EL (cell line): ENCODE measurements at places on chromosomes 11 and 22.

- no peak for DNase-seq
Measured at GRCh38 chr11:65817312-65817834, 16.4 kb upstream of the SNX32 start.

DNA sequence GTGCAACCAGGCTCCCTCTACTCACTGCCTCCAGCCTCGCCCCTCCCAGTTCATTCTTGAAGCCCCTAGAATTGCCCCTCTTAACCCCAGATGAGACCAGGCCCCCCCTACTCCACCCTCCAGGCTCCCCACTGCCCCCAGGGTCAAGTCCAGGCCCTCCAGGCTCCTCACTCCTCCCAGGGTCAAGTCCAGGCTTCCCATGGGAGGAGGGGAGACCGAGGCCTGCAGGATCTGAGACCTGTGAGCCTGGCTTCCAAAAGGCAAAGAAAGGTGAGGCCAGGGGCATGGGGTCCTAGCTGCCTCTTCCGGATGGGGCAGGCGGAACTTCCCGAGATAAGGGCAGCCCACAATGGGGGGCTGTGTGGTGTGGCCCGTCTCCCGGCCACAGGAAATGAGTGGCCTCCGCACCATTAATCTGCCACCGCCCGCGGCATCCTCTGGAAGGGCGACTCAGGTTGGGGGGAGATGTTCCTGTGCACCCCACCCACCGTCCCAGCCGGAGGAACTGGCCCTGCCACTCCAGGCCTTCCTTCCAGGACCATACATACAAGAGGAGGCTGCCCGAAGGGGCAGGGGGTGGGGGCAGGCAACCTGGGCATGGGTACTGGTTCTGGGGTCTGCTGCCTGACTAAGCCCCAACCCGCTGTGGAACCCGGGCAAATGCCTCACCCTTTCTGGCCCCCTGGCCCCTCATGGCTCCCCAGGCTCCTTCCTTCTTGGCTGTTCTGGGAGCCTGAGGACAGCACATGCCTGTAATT is 35.1 kb upstream of the WNT11 start:
- DNase-seq: no peak

GRCh38 chr11:111376181-111376871 is 2.7 kb downstream of the POU2AF1 start:
- DNase-seq: no peak

- no peak for DNase-seq
Measured at GRCh38 chr11:112793416-112793815, 167.8 kb upstream of the NCAM1 start.

GRCh38 chr11:65920372-65920802 is 1.2 kb downstream of the DRAP1 start:
- DNase-seq: peak; percentile 26

GRCh38 chr11:118643995-118644345 is 35.5 kb downstream of the TREH start:
- no peak for DNase-seq

GRCh38 chr11:27963370-27963769 is 144.6 kb downstream of the KIF18A start:
- no peak for DNase-seq

DNA sequence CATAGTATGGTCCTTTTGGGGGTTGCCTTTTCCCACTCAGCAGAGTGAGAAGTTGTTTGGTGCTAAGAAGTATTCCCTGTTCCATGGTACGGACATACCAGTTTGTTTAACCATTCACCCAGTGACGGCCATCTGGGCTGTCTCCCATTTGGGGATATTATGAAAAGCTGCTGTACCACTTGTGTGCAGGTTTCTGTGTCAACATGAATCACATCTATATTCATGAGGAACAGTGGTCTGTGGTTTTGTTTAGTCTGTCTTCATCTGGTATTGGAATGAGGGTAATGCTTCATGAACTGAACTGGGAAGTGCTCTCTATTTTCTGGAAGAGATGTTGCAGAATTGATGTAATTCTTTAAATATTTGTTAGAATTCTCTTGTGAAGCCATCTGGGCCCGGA is 89.5 kb downstream of the TRMU start:
- peak; percentile 80 for DNase-seq

GRCh38 chr22:19061471-19062138 is 60.6 kb downstream of the DGCR2 start:
- DNase-seq: no peak

GRCh38 chr11:72352859-72353551 is 81.3 kb downstream of the CLPB start:
- DNase-seq: peak; percentile 86

- DNase-seq: peak; percentile 25
Measured at GRCh38 chr11:2166091-2166851, 5.3 kb upstream of the INS start.

DNA sequence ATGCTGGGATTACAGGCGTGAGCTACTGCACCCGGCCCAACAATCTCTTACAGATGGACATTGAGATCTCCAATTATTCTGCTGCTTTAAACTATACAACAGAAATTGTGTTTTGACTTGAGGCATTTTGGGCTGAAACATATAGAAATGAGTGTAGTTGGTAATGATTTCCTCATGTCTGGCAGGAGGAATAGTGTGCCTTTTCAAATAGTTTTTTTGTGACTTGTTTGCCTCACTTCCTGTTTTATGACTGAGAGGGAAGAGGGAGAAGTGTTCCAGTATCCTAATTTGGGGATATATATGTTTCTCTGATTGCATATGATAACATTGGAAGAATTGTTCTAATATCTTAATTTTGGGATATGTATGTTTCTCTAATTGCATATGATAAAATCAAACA is 40.2 kb downstream of the EP300 start:
- peak; percentile 6 for DNase-seq

GRCh38 chr11:21771097-21771496 is 421.8 kb upstream of the ANO5 start:
- no peak for DNase-seq

DNA sequence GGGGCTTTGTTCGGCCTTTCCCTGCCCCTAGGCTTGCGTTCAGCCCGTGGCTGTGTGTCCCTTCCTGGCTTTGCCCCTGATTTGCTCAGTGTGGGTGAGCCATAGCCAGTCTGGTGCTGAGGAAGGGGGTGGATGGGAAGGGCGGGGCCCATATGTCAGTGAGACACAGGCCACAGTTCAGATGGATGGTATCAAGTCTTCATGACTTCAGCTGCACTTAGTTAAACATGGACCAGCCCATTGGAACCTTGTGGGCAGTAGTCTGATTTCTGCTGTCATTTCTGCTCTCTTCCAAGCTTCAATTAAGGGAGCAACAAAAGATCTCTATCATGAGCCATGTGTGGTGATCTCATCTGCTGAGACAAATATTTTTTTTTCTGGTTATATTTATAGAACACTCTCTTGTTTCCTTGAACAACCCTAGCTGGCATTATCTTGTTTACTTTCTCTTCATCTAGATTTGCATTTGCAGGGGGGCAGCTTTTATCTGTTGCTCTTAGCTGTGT is 21.6 kb upstream of the PEX26 start:
- DNase-seq: peak; percentile 78

DNA sequence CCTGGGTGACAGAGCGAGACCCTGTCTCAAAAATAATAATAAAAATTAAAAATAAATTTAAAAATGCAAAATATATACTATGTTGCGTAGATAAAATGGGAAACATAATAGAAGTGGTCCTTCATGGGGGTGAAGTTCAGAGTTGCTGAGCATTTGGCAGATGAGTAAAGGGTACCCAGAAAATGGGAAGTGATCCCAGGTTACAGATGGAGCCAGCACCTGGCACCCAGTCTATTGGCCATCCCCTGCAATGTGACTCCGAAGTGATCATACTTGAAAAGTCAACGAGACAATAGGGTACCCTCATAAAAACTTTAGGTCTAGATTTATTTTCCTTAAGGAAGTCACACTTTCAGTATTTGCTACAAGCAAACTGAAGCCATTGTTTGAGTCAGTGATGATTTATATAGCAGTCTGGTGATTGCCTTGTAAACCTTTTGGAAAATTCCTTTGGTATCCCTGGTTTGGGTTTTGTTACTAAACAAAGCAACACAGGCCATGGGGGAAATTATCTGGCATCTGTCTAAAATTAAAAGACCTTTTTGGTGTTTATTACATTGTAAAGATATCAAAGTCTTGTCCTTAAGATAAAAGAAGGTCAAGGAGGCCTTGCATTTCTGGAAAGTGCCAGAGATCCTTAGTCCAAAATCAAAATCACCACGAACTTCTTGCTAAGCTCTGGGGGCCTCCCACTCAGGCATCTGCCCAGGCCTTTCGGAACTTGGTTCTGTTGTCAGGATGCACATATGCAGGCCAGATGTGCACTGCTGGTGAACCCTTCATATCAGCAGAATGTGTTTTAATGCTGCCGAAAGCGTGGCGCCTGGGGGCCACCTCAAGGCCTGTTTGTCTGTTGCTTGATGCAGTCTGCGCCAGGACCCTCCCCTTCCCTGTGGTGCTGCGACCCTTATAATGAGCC is 4.3 kb downstream of the SMARCB1 start:
- DNase-seq: peak; percentile 38

- no peak for DNase-seq
Measured at GRCh38 chr22:21881841-21882753, 14.7 kb upstream of the MAPK1 start.

DNA sequence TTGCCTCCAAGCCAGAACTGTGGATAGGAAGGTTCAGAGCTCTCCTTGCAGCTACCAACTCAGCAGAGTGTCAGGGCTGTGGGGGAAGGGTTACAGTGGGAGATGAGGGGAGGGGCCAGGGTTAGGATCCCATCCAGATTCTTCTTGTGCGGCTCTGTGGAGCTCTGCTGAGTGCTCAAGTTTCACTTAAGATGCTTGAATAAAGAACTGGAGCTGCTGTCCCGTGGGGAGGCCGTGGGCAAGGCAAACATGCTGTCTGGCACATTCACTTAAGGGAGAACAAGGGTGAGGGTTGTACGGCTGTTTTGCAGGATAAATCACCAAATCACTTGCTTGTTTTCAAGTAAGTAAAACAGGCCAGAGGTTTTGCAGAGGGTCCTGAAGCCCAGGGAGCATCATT is 197.1 kb downstream of the FAM76B start:
- no peak for DNase-seq

GRCh38 chr22:27858626-27859025 is 57.1 kb upstream of the MN1 start:
- DNase-seq: no peak

DNA sequence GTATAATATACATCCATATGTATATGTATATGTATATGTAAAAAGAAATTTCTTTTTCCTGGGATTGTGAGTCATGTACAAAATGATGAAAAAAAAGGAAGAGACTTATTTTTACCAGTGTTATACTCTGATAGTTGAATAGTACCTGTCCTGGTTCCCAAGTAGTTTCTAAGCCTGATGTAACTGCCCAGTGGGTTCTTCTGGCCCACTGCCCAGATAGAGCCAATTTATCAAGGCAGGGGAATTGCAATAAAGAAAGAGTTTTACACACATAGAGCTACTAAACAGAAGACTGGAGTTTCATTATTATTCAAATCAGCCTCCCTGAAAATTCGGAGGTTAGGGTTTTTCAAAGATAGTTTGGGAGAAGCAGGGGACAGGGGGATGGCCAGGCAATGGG is 29.1 kb upstream of the NARS2 start:
- no peak for DNase-seq

DNA sequence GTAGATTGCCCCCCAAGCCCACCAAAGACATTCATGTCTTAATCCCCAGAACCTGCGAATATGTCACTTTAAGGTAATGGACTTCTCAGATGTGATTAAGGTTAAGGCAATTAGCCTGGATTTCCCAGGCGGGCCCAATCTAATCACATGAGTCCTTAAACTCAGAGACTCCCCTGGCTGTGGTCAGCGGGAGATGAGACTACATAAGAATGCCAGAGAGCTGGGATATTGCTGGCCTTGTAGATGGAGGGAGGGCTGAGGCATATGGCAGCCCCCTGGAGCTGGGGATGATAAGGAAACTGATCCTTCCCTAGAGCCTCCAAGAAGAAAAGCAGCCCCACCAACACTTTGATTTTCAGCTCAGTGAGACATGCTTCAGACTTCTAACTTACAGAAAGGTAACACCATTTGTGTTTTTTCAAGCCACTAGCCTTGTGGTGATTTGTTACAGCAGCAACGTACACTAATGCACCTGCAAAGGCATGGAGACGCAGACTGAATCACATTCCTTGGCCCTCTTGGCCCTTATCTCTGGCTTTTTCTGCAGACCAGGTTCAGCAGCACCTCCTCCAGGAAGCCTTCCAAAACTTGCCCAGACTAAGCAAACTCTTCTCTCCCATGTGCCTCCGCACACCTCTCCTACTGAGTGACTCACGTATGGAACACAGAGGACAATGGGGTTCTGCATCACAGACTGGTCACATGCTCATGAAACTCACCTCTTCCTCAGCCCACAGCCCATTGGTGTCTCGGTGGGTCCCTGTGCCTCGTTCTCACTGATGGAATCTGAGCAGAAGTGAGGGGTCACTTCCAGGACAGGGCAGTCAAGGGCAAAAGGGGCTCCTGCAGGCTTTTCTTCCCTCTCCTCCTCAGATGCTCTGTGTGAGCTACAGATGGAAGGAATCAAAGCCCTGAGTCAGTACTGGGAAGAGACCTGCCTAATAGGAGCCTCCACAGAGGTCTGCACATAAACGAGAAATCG is 86.3 kb upstream of the HMGXB4 start:
- DNase-seq: no peak
